ENCODE measurements at places on chromosomes 7 and 10. TPM values are rescaled to one million over a fixed set of nuclear protein-coding genes. Genes with fewer than 3 reads are reported as not detected.

- DNase-seq, result no peak
Measured at GRCh38 chr7:106629516-106629915, 31.4 kb downstream of the CCDC71L start.

GRCh38 chr7:155930061-155930460 lies 117.8 kb upstream of the SHH start:
- peak; percentile 9 for DNase-seq

GRCh38 chr7:245574-246295 lies 44.2 kb upstream of the FOXL3 start:
- no peak for DNase-seq

DNA sequence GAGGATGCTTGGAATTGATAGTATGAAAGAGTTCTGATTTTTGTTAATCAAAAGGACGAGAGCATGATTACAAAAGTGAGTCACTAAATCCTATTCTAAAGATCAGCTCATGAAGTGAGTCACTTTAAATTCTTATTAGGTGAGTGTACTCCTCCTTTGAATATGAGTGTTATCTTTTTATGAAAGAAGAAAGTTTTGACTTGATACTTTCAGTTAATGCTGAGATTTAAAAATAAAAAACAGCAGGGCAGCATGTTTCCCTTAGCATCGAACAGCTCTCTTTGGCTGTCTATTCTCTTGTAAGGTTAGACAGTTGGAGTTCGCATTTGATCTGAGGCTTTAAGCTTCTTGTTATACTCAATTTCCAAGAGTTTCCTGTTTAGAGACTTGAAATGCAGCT lies 222.0 kb downstream of the TWIST1 start:
- DNase-seq, result no peak

DNA sequence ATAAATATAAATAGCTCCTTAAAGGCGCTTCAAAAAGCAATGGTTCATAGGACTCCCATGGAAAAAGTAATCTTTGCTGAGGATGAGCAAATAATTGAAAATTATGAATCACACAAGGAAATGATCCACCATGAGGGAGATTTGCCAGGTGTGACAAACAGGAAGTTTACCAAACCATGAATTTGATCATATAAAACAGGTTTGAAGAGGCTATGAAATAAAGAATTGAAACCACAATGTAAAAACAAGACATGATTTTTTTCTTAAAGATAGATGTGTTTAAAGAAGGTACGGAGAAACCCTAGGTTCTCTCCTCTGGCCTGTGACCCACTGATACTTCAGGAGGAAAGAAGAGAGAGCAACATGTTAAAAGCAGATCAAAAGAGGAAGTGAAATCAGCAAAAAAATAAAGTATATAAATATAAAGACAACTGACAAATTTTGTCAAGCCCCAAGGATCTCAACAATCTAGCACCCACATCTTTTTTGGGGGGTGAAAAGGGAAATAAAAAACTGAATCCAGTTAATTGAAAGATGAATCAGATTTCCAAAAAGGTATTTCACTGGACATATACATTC lies 111.3 kb upstream of the ASAH2 start:
- no peak for DNase-seq

- DNase-seq, result peak; percentile 77
Measured at GRCh38 chr7:128783143-128783861, 7.7 kb upstream of the OPN1SW start.

DENND11 gene
- total RNA-seq, result 26.6 TPM

VKORC1L1 gene
- total RNA-seq, result 23.4 TPM

A1CF gene
- total RNA-seq, result not detected
